ENCODE measurements at places on chromosomes 3 and 15. TPM values are rescaled to one million over a fixed set of nuclear protein-coding genes. Genes with fewer than 3 reads are reported as not detected.

The SAMMSON gene
- polyA plus RNA-seq, result not detected

The CGNL1 gene
- 8.3 TPM for polyA plus RNA-seq

- no peak for DNase-seq
Observed at GRCh38 chr3:71582612-71583565, 639 bp downstream of the FOXP1 start.

GRCh38 chr3:126197854-126198584 is 17.6 kb upstream of the ALDH1L1 start:
- no peak for DNase-seq

- DNase-seq, result no peak
Observed at GRCh38 chr15:65949491-65949890, 80.2 kb downstream of the RAB11A start.

DNA sequence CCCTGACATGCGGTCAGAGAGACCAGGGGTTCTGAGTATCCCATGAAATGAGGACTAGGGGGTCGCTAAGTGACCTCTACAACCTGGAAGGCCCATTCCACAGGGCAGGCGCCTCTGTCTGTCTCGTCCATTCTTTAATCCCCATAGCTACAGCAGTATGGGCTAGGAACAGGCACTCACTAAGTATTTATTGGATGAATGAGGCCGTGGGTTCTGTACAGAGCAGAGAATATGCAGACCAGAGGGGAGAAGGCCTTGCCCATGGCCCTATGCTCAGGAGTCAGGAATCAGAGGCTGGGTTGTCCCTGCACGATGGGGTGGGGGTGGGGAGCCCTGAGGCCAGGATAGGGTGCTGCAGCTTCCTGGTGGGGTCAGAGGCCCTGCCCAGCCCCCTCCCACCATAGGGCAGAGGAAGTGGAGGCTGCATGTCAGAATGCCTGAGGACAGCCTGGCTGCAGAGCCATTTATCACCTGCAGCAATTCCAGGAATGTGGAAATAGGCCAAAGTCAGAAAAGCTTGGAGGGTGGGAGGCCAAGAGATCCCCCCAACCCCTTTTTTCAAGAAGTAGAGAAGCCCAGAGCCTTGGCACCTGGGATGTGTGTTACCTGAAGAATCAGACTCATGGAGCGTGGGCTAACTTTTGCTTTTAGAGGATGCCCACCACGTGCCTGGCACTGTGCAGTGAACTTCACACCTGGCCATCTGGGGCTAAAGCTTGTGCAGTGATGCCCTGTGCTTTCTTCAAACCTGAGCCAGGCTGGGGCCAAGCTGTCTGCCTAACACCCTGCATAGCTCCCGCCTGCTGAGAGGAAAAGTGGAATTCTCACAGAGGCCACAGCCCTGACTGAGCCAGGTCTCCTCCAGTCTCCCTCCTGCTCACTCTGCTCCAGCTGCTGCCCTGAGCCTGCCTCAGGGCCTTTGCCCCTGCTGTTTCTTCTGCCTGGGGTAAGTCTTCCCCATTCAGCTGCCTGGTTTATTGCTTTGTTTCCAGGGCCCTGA is 109.4 kb downstream of the WNT7A start:
- DNase-seq, result no peak

DNA sequence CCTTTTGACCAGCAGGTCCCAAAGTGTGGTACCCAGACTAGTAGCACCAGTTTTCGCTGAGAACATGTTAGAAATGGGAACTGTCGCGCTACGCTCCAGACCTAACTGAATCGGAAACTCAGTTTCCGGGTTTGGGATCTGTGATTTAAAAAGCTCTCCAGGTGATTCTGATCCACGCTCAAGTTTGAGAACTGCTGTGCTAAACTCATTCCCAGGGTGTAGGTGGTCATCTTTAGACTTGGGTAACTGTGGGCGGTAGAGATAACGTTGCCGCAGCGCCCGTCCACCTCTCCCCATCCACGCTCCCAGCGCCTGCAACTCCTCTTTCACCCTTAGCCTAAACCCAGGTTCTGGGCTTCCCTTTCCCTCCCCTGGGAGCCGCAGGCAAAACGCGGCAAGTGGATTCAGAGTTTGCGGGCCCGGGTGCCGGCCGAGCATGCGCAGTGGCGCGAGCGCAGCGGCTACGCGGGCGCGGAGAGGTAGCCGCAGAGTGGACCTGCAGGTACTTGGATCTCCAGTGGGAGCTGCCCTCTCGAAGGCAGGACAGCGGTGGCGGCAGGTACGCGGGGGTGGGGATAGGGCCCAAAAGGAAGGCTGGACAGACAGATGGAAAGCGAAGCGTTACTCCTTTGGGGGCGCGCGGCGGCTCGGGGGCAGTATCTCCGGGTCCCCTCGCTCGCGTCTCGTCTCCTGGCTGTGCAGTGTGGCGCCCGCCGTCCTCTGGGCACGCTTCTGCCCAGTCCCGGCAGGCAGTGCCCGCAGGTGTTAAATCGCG is at the start of gene PLS1:
Gene PLS1, plus strand, starts transcription at position 443 of the 775 bp plus-strand sequence. CDS start 67,845 bp downstream, outside the sequence.
- DNase-seq, result peak; percentile 14

DNA sequence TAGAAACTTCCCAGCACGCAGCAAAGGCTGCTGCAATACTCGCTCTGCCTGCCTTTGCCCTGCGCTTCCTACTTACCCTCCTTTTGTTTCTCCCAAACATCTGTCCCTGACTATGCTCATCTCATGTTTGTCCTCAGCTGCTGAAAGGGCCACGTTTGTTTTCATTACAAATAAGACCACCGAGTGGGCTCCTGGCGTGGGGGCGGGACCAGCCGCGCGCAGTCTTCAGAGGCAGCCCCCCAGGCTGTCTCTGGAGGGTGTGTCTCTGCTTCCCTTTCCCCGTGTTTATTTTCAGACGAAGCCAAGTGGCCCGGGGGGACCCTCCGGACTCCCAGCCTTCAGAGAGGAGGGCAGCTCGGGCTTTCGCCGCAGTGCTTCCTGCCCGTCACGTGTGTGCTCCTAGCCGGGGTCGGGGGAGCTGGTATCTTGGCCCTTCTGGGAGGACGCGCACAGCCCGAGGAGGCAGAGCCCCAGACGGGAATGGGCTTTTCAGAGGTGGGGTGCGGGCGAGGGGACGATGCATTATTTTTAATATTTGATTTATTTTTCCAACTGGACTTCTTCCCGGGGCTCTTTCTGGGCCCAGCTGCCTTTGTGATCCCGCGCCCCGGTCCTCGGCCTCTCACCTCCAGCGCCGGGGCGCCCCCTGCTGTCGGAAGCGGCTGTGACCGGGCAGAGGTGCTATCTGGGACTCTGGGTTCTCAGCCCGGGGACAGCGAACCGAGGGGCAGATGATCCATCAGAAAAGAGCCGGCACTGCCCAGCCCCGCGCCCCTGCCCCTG is 70.0 kb upstream of the CGNL1 start:
- no peak for DNase-seq

- DNase-seq, result no peak
Observed at GRCh38 chr3:123374016-123374415, 74.9 kb downstream of the ADCY5 start.

- no peak for DNase-seq
Observed at GRCh38 chr3:124601190-124601589, 129.1 kb upstream of the UMPS start.

DNA sequence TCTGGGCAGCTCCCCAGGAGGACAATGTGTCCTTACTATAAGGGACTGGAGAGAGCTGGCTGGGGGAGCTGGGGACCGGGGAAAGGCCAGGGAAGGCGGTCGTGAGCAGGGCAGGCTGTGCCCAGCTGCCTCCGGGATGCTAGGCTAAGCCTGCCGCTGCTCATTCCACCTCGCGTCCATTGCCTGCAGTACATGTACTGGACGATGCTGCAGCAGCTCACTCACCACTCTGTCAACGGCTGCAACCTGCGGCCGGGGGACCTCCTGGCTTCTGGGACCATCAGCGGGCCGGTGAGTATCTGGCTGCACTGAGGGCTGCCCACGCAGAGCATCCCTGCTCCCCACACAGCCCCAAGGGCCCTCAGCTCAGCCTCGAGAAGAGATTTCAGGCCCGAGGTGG is 27.1 kb downstream of the FAH start:
- DNase-seq, result no peak

The LYZL4 gene
- not detected for polyA plus RNA-seq

The IL17RC gene
- polyA plus RNA-seq, result 28.4 TPM

DNA sequence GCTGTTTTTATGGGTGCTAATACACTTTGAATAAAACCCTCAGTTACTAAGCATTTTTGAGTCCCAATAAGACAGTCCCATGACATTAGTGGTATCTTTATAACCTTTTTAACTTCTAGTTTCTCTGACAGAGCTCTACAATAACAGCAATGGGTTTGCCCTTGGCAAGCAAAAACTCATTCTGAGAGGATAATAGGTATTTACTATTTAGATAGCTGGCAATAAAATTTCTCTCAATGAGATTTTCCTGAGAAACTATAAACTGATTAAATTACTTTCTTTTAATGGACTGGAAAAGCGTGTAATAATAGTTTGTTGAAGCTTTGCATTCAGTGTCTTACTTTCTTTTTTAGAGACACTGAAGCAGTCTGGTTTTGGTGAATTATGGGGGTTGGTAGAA is 168.0 kb upstream of the MLF1 start:
- no peak for DNase-seq

The FILIP1L gene
- 50.9 TPM for polyA plus RNA-seq

DNA sequence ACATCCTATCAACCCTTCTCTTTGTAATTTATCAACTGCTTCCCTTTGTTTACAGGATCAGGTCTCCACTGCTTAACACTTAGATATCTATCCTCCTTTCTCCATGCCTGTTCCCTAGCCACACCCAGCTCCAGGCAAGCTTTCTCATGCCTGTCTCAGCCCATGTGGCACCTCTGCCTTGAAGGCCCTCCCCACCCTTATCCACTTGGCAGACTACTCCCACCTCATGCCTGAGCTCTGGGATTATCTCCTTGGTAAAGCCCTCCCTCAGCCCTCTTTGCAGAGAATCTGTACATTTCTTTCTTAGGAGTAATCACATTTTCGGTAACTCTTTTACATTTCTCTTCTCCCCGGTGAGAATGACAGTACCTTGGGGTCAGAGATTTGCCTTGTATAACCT is 96.0 kb downstream of the ATP1B3 start:
- DNase-seq, result no peak

GRCh38 chr15:79169526-79170133 is 79.0 kb upstream of the RASGRF1 start:
- no peak for DNase-seq

- DNase-seq, result no peak
Observed at GRCh38 chr3:75342425-75342824, 321.7 kb upstream of the FRG2C start.

DNA sequence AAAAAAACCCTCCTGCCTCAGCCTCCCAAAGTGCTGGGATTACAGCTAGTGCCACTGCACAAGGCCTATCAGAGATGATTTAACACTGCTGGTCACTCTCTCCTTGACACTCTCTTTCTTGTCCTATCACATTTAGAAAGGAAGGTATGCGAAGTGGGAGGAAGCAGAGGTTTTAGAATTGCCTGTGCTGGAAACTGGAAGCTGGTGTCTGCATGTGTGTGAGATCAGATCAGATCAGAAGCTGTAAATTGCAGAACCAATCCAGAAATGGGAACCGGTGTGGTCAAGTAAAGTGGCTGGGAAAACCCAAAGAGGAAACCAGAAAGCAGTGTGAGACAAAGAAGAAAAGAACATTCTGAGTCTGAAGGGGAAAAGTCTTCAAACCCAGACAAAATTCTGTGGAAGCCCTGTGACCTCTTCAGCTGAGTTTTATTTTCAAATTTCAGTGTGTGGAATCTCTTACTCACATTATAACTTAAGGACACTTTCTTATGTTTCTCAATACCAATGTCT is 2.8 kb downstream of the EFHB start:
- no peak for DNase-seq

The GNAT1 gene
- polyA plus RNA-seq, result not detected

The HDC gene
- polyA plus RNA-seq, result 1.2 TPM

DNA sequence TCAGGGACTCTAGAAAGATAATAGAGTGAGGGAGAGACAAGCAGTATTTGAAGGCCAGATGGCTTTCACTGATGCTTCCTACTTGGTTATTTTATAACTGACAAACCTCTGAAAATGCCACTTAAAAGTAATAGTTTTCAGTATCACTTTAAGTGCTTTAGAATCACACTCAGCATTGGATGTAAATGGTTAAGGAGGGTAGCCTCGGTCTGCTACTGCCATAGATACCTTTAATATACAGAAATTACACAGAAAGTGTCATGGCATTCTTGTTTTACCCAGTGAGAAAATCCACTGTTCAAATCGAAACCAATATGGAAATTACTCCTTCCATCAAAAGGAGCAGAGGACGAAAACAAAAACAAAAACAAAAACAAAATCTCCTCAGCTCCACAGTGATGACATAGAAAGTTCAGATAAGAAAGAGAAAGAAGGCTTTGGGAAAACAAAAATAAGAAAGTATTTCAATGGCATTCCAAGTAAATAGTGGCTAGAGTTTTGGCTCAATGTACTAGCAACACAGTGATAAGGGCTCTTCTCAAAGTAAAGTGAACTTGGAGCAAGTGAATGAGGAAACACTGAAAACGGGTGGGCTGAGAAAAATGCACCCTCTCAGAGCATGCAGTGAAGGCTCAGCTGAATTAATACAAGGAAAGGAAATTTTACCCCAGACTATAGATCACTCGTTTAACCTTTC is 43.2 kb upstream of the CD47 start:
- no peak for DNase-seq

The PLCH1 gene
- 0.32 TPM for polyA plus RNA-seq

DNA sequence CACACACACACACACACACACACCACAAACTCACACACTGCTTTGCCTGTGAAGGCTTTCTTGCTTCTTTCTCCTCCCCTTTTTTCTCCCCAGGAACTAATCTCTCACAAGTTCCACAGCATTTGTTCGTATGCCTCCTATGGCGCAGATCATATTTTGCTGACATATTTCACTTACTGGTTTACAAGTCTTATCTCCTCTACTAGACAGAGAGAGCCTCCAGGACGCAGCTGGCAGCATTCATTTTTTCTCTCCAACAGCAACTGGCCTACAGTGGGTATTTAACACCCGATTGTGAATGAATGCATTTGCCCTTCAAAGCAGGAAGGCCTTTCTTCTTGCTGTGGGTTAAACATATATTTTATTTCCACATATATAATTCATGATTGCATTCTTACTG is 47.0 kb upstream of the DLG1 start:
- DNase-seq, result no peak

DNA sequence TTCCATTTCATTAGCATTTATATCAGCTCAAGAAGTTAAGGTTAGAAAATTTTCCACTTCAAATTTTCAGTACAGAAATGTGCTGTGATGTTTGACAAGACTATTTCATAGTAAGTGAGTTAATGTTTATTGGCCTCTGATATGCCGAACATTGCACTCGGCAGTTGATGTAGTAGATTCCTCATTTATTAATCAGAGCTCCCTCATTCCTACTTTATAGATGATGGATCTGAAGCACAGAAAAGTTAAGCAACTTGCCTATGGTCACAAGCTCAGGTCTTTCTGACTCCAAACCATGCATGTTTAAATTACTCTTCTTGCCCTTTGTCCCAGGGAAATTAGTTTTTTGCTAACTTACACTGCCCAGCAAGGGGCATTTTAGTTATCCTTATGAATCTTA is 92.0 kb downstream of the ATG7 start:
- no peak for DNase-seq

The CFAP91 gene
- polyA plus RNA-seq, result 0.56 TPM
